ENCODE measurements at places on chromosomes 3 and 15. TPM values are rescaled to one million over a fixed set of nuclear protein-coding genes. Genes with fewer than 3 reads are reported as not detected.
A peak's percentile ranks its signal among the peaks of the same experiment; 100 is the strongest.

DNA sequence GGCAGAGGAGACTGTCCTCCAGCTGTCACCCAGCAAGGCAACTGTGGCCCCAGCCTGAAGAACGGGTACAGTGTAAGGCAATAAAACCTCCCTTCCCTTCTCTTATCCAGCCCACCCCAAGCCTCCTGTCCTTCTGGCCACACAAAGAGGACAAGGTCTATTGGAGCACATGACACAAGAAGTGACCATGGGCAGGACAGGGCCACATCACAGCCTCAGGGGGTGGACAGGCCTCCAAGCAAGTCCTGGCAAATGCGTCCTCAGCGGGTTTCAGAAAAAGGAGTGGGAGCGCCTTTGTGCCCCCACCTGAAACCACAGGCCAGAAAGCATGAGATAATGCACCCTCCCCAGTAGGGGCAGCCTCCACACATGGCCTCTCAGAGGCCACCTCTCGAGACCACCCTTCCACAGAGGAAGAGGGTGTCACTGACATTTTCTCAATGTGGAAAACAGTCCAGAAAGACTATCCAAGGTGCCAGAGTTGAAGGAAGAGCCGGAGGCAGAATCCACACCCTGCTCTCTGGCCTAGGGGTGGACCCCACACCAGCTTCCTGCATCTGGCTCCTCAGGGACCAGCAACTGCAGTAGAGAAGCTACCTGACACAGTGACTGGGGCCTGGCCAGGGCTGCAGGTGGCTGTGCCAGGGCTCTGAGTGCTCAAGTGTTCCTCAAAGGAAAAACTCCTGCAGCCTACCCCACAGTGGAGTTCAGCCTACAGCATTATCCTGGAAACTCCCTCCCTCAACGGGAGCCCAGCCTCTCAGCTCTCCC is 43.9 kb downstream of the CCDC12 start:
- no peaks in the 10 kb centered on the region for H3K27me3 ChIP-seq
- H3K4me3 ChIP-seq = no peak overlapping the region
- no peak for DNase-seq
- no peaks in the 10 kb centered on the region for H3K36me3 ChIP-seq
- peaks cover 99% of the 10 kb centered on the region for H3K4me1 ChIP-seq
- peak overlapping the region; percentile 79 for H3K27ac ChIP-seq

DNA sequence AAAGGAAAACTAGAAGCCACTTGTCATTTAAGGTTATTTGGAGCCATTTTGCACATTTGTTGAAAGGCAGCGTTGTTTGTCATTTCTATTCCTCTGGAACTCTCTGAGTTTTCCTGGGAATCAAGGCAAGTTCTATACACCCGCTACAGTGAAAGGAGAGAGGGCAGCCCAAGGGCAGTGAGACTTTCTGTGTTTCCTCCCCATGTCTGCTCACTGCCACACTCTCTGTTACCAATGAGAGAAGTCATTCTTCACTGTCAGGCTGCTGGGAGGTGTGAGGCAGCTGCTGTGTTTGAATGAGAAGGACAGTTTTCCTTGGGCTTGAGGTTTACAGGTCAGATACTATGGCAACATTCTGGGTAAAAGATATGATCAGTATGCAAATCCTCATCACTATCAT is 36.0 kb downstream of the ATP13A5 start:
- H3K27me3 ChIP-seq = no peaks in the 10 kb centered on the region
- DNase-seq = no peak
- H3K27ac ChIP-seq = no peak overlapping the region
- no peaks in the 10 kb centered on the region for H3K4me1 ChIP-seq
- H3K4me3 ChIP-seq = no peak overlapping the region

- H3K27me3 ChIP-seq = no peaks in the 10 kb centered on the region
- H3K36me3 ChIP-seq = no peaks in the 10 kb centered on the region
These were observed 135.4 kb downstream of the NSMCE3 start for GRCh38 chr15:29134239-29134638.

- no peaks in the 10 kb centered on the region for H3K36me3 ChIP-seq
- no peak overlapping the region for H3K27ac ChIP-seq
- H3K27me3 ChIP-seq = peaks cover 59% of the 10 kb centered on the region
- H3K4me3 ChIP-seq = no peak overlapping the region
These were observed 38.3 kb downstream of the CPN2 start for GRCh38 chr3:194312743-194313281.

GRCh38 chr3:167078070-167078622 is 302.0 kb downstream of the ZBBX start:
- no peaks in the 10 kb centered on the region for H3K27me3 ChIP-seq
- no peak overlapping the region for H3K27ac ChIP-seq
- H3K4me3 ChIP-seq = no peak overlapping the region
- H3K4me1 ChIP-seq = no peaks in the 10 kb centered on the region
- DNase-seq = no peak

GRCh38 chr3:49346797-49347251 is 7.0 kb upstream of the USP4 start:
- H3K4me1 ChIP-seq = peaks cover 22% of the 10 kb centered on the region
- peak overlapping the region; percentile 100 for H3K27ac ChIP-seq
- H3K36me3 ChIP-seq = no peaks in the 10 kb centered on the region
- no peaks in the 10 kb centered on the region for H3K27me3 ChIP-seq
- no peak for DNase-seq

DNA sequence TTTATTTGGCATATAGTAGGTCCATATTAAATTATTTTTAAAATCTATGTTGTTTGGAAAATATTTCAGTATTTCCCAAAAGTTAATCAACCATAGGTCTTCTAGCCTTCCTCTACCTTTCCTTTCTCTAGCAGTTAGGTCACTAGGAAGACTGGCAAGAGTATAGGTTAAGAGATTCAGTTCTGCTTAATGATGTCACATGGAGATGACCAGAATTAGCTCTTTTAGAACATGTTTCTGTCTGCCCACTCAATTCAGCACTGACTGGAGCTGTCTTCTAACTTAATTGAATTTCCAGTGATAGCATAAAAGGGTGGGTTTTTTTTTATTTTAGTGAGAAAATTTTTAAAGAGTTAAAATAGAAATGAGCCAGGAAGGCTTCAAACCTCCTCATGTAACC is 23.8 kb upstream of the ZBED2 start:
- H3K27me3 ChIP-seq = no peaks in the 10 kb centered on the region
- no peak overlapping the region for H3K27ac ChIP-seq
- no peak for DNase-seq

GRCh38 chr3:8938021-8938420 is 25.3 kb downstream of the RAD18 start:
- no peak overlapping the region for H3K27ac ChIP-seq
- no peaks in the 10 kb centered on the region for H3K4me1 ChIP-seq
- DNase-seq = no peak
- no peaks in the 10 kb centered on the region for H3K27me3 ChIP-seq

GRCh38 chr3:184742676-184743135 is 30.8 kb upstream of the MAGEF1 start:
- DNase-seq = peak; percentile 20
- no peak overlapping the region for H3K27ac ChIP-seq
- no peak overlapping the region for H3K4me3 ChIP-seq
- H3K27me3 ChIP-seq = no peaks in the 10 kb centered on the region
- no peaks in the 10 kb centered on the region for H3K4me1 ChIP-seq

DNA sequence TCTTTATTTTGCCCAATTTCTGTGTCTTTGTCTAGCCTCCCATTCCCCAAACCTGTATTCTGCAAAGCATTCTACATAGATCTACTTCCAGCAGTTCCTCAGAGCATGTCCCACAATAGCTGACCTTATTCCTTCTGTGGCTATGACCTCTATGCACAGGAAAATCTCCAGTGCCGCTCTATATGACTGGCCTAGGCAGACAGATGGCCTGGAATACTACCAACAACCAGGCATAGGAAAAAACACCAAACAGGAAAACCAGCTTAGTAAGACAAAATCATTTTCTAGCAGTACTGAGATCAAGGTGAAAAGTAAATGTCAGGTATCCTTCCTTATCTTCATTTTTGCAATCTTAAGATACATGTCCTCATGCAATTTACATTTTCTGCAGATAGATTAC is 1115.0 kb downstream of the IGSF11 start:
- no peaks in the 10 kb centered on the region for H3K36me3 ChIP-seq
- no peak for DNase-seq
- no peak overlapping the region for H3K27ac ChIP-seq

- H3K27me3 ChIP-seq = no peaks in the 10 kb centered on the region
- H3K27ac ChIP-seq = no peak overlapping the region
- no peak for DNase-seq
- H3K36me3 ChIP-seq = peaks cover 10% of the 10 kb centered on the region
- no peaks in the 10 kb centered on the region for H3K4me1 ChIP-seq
These were observed 111.5 kb downstream of the CFAP44 start for GRCh38 chr3:113329757-113330156.

- no peak overlapping the region for H3K27ac ChIP-seq
- H3K4me3 ChIP-seq = no peak overlapping the region
- H3K36me3 ChIP-seq = no peaks in the 10 kb centered on the region
- no peak for DNase-seq
- no peaks in the 10 kb centered on the region for H3K27me3 ChIP-seq
These were observed 242.8 kb downstream of the DTWD1 start for GRCh38 chr15:49863431-49864224.

GRCh38 chr15:101132390-101133180 is 119.3 kb downstream of the CHSY1 start:
- DNase-seq = no peak
- no peak overlapping the region for H3K4me3 ChIP-seq
- no peaks in the 10 kb centered on the region for H3K27me3 ChIP-seq
- no peaks in the 10 kb centered on the region for H3K36me3 ChIP-seq
- no peak overlapping the region for H3K27ac ChIP-seq
- peaks cover 35% of the 10 kb centered on the region for H3K4me1 ChIP-seq

DNA sequence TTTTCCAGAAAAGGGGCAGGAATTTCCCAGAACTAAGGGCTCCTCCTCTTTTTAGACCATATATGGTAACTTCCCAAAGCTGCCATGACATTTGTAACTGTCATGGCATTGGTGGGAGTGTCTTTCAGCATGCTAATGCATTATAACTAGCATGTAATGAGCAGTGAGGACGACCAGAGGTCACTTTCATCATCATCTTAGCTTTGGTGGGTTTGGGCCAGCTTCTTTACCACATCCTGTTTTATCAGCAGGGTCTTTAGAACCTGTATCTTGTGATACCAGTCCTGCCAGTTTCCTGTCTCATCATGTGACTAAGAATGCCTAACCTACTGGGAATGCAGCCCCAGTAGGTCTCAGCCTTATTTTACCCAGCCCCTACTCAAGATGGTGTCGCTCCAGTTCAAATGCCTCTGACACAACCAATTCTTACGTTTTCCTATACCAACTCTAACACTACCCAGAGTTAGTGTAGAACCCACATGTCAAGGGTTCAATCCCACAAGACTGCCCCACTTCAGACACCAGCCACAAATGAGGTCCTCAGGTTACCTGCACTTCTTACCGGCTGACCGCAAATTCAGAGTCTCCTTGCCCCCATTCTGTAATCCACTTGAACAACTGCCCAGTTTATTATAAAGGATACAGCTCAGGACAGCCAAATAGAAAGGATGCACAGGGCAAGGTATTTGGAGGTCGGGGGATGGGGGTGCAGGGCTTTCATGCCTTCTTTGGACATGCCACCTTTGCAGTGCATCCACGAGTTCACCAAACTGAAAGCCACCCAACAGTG is 17.7 kb downstream of the FOXB1 start:
- no peaks in the 10 kb centered on the region for H3K4me1 ChIP-seq
- no peak overlapping the region for H3K27ac ChIP-seq
- DNase-seq = no peak
- H3K4me3 ChIP-seq = no peak overlapping the region
- no peaks in the 10 kb centered on the region for H3K36me3 ChIP-seq
- peaks cover 34% of the 10 kb centered on the region for H3K27me3 ChIP-seq

DNA sequence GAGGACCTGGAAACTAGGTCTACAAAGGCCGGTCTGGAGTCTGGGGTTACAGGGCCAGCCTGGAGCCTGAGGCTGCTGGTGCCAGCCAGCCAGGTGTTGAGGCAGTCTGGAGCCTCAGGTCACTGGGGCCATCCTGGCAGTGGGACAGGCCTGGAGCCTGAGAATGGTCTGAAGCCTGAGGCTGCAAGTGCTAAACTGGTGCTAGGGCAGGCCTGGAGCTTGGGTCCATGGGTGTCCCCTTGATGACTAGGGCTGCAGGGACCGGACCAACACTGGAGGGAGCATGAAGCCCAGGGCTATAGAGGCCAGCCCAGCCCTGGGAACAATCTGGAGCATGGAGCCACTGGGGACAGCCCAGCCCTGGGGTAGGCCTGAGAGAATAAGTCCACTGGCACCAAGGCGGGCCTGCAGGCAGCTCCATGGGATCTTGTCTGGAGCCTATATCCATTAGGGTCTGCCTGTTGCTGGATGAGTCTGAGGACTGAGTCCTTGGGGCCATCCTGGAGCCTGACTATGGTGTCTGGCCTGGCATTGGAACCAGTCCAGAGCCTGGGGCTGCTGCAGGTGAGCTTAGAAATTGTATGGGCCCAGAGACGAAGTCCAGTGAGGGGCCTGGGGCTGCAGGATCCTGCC is 101.9 kb downstream of the GLDN start:
- H3K4me3 ChIP-seq = no peak overlapping the region
- H3K27ac ChIP-seq = no peak overlapping the region
- no peaks in the 10 kb centered on the region for H3K27me3 ChIP-seq
- H3K36me3 ChIP-seq = no peaks in the 10 kb centered on the region
- DNase-seq = no peak

- no peaks in the 10 kb centered on the region for H3K4me1 ChIP-seq
- no peak overlapping the region for H3K27ac ChIP-seq
- no peak for DNase-seq
- H3K36me3 ChIP-seq = no peaks in the 10 kb centered on the region
These were observed 225.5 kb upstream of the CHRM5 start for GRCh38 chr15:33742800-33743199.

DNA sequence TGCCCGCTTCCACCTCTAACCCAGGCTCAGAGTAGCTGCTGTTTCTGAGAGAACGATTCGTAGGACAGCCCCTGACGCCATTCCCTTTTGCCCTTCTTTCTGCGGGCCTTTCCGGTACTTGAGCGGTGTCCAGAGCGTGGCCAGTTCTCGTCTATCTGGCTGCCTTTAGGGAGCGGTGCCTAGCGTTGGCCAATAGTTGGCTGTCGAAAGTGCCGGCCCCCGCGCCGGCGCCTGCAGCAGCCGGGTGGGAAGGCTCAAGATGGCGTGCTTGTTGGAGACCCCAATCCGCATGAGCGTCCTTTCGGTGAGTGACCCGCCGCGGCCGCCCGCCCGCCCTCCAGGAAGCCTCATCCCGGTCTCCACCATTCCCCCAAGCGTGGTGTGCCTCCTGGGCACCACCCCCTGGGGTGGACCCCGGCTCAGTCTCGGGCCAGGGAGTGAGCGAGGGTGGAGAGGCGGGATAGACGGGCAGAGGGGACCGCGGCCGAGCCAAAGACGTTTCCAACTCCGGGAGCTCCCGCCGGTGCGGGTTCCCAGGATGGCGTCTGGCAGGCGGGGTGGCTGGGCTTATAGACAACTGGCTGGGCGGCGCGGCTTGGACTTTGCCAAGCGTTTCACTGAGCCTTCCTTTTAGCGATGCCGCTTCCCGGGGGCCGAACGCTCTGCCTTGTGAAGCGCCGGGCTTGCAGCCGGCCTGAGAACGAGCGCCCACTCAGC is at the start of gene ARMC8:
Gene ARMC8 (plus strand): TSS at position 6 of the 717 bp plus-strand sequence. CDS start 254 bp downstream, at position 260.
- peak within 1 kb of the TSS; percentile 92 for H3K4me3 ChIP-seq
- H3K4me1 ChIP-seq = peaks cover 46% of the 10 kb centered on the region
- DNase-seq = peak; percentile 37
- peak within 1 kb of the TSS; percentile 93 for H3K27ac ChIP-seq
- peaks cover 5% of the 10 kb centered on the region for H3K36me3 ChIP-seq
- no peaks in the 10 kb centered on the region for H3K27me3 ChIP-seq

Gene ACOX2
- 9.8 TPM for total RNA-seq

Gene HTR3E
- total RNA-seq = not detected

Gene STRIT1
- total RNA-seq = not detected

Gene HDC
- 3.1 TPM for total RNA-seq

Gene ALDH1A2
- 3.7 TPM for total RNA-seq

Gene ANKRD63
- total RNA-seq = not detected

Gene IL5RA
- 2.5 TPM for total RNA-seq

Gene CSPG4
- 22.5 TPM for total RNA-seq

Gene GLCE
- 20.7 TPM for total RNA-seq

Gene CFAP100
- 8.2 TPM for total RNA-seq
